ENCODE measurements at places on chromosomes 6 and 20.

GRCh38 chr6:110626442-110626841, 150.0 kb upstream of the SLC22A16 start:
- DNase-seq: no peak

- no peak for DNase-seq
These were observed 2.1 kb downstream of the BTN1A1 start for GRCh38 chr6:26502165-26502564.

DNA sequence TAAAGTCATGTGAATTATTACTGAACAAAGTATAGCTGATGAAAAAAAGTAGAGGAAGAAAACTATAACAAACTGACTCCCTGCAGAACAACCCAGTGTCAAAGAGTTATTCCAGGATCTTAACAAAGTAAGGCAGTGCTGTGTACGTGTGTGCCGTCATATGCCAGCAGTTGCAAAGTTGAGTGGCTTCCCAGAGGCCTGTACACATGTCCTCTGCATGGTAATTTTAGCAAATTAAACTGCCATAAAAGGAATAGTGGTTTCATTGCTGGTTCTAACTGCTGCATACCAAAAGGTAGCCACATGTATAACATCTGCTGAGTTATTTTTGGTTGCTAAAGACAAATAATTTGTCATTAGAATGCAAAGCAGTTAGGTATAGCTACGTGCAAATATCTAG, 44.8 kb downstream of the RIPOR2 start:
- DNase-seq: peak; percentile 53

DNA sequence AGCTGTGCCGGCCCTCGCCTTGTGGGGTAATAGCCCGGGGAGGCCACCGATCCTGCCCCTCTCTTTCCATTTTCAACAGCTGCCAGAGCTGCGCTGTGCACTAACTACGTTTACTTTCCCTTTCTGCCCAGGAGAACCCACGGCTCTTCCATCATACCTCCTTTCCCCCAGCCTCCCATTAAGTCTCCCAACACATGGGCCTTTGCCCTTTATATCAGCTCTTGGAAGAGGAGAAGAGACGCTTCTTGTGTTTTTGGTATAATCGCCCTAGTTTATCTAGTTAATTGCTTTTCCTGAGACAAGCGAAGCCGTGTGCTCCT, 637 bp downstream of the UBR2 start:
- no peak for DNase-seq

DNA sequence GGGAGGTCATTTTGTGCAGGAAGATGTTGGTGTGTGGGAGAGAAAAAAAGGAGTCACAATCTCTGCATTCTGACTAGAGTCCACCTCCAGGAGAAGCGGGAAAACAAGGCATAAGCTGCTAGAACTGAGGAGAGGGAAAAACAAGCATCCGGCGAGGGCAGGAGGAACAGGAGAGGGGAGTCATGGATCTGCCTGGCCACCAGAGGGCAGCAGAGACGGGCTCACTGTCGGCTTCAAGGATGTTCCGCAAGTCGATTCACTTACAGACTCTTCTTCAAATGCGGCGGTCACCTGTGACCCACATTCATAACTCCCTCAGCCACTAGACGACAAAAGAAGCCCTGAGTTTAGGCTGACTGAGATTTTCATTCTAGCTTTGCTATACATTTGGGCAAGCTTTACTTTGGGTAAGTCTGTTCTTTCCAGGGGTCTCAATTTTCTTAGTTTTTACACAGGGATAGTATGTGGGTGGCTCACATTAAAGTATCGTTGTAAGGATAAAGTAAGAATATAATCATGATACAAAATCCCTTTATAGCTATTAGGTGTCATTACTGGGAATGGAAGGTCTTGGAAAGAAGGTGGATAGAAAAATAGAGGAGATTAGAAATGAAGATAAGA, 6.6 kb upstream of the BTNL2 start:
- peak; percentile 86 for DNase-seq

GRCh38 chr6:106727480-106728149, 98.2 kb downstream of the QRSL1 start:
- no peak for DNase-seq

DNA sequence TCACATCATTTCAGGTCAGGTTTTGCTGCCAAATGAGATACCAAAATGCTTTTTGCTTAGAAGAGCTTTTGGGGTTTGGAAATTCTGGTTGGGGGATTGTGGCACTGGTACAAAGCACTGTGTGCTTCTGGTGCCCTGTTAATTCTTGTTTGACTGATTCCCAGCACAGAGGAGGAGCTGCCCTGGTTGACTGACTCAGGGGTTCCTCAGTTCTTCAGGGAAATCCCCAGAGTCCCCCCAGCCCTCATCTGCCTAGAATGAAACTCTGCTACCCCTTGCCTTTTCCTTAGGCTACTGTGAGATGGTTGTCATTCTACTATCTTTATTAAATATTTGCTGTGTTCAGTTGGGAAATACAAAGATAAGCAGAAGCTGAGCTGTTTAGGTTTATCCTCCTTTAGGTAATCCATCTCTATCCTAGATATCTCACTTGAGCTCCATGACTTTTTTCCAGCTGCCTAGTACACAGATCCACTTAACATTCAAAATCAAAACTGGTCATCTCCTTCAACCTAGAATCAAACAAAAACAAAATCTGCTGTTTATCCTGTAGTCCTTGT, 24.9 kb upstream of the TSPYL1 start:
- no peak for DNase-seq

DNA sequence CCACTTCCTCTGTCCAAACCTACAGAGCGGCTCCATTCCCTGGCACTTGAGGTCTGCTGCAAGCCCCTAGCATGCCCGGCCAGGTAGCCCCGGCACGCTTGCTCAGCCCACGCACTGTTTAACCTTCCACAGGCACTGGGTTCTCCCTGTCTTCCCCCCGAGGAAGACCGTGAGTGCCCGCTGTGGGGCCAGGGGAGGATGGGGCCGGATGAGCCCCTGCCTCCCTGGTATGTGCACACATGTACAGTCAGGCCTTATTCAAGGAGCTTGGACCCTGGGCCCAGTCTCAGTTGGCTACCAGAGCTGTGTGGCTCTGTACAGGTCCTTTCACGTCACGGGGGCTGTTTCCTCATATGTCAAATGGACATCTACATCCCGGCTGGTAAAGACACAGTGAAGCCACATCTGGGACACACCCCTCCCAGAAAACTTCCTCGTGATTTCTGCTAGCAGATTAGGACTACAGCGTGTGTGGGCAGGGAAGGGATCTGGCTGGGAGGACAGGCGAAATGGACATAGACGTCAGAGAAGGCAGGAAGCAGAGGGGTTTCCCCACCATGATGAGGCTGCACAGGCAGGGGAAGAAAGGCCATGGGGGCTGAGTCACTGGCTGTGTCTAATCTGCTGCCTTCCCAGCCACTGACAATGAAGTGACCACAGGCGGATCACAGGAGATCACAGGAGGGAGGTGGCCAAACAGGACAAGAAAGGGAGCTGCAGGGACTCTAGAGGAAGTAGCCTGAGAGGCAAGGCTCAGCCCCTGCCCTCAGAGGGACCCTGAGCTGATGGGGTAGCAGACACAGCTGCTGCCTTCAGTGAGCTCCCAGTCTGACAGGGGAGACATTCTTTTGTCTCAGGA, 62.9 kb downstream of the MRPL14 start:
- DNase-seq: peak; percentile 66

GRCh38 chr6:84498905-84499304, 265.5 kb downstream of the TBX18 start:
- no peak for DNase-seq

GRCh38 chr6:73893696-73894095, 197.7 kb downstream of the CD109 start:
- no peak for DNase-seq

- no peak for DNase-seq
These were observed 827.7 kb downstream of the MAFB start for GRCh38 chr20:39861381-39861780.

GRCh38 chr20:33267701-33268100, 15.3 kb upstream of the BPIFB1 start:
- DNase-seq: no peak

DNA sequence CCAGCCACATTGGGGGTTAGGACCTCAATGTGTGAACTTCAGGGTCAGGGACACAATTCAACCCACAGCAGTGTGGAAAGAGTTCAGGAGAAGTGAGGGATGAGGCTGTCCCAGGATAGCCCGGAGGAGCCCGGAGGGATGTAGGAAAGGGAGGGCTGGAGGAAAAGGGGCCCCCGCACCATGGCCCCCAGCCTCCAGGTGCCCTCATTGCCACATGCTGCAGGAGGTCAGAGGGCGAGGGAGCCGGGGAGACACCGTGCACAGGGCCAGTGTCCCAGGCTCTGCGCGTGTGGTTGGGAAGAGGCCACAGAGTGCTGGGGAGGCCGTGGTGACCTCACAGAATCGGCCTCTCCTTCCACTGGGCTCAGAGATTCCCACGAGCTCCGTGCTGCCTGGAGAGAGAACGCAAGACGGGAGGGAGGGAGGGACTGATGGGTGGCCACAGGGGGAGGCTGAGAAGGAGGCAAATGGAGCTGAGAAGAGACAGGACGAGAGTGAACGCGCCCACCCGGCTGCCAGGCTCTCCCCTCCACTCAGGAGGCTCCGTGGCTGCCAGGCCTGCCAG, 215.1 kb downstream of the DLL1 start:
- DNase-seq: no peak

DNA sequence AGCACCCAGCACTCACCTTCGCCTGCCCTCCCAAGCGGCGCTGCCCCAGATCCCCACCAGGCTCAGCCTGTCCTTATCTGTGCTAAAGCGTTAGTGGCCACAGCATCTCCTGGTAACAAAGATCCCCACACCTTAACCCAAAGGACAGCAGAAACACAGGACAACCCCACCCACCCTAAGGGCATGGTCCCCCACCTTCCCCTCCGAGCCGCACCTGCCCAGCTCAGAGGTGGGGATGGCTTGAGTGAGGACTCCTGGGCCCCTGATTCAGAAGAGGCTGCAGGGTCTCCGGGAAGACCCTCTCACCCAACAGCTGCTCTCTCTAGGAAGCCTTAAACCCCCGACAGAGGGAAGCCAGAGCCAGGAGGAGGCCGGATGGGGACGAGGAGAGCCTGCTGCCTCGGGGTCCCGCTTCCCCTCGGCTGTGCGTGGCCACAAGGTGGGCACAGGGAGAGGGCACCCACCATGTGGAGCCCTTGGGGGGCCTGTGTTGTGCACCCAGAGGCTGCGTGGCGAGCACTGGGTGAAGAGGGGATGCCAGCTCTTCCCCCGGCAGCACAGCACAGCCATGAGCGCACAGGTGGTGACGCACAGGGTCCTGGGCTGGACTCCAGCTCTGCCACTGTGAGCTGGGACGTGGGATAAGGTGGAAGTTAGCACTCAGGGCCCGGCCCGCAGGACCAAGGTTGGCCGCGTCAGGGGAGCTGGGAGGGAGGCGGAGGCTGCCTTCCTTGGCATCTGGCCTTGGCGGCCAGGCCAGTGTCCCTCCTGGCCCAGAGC, 31.9 kb upstream of the MRGBP start:
- no peak for DNase-seq

DNA sequence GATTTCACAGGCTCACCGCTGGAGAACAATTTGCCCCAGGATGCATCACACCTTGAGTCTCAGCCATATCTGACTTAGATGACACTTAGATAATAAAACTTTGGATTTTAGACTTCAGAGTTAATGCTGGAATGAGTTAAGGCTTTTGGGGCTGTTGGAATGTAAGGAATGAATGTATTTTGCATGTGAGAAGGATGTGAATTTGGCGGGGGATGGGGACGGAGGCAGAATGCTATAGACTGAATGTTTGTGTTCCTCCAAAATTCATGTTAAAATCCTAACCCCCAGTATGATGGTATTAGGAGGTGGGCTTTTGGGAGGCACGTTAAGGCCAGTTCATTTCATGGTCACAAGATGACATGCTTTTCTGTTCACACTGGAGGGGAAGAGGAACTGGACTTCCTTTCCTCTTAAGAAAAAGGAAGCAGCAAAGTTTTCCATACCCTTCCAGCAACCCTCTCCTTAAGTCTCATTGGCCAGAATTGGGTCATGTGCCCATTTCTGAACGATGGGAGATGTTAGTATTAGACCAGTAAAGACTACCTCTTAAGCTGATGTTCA, 5.8 kb upstream of the SRXN1 start:
- no peak for DNase-seq

GRCh38 chr6:19668710-19669109, 168.5 kb upstream of the ID4 start:
- DNase-seq: no peak

GRCh38 chr6:127690092-127690491, 113.1 kb downstream of the C6orf58 start:
- DNase-seq: no peak

- DNase-seq: no peak
These were observed 94.4 kb upstream of the ZNFX1 start for GRCh38 chr20:49372095-49372734.

- no peak for DNase-seq
These were observed 1164.7 kb upstream of the MAP3K7 start for GRCh38 chr6:91751526-91751925.

GRCh38 chr6:92166666-92167065, 1252.7 kb downstream of the EPHA7 start:
- DNase-seq: no peak

DNA sequence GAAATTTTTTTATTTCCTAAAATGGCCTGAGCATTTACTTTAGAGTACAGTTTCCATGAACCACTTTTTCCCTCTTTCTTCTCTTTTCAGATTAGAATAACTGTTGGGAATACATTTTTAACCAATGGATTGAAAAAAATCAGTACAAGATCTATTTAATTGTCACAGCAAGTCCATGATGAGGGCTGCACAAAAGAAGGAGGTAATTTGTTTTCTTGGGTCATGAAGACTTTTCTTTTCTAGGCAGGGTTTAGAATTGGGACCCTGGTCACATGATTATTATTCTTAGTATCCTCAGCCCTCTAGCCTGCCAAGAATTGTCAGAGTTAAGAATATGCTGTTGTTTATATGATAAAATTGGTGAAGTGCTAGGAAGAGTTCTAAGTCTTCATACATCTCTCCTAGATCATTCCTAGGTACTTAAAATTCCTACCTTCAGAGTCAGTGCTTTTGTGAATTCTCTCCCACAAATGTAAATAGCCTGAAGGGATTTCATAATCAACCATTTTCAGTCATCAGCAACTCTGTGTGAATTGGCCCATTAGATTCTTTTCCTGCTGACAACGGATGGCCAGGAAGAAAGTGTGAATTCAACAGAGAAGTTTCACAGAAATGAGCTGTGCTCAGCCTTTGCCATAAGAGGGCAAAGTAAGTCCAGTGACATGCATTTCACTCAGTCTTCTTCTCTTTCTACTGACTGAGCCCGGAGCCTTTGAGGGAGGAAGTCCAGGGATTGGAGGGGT, 32.4 kb upstream of the TPBG start:
- no peak for DNase-seq

DNA sequence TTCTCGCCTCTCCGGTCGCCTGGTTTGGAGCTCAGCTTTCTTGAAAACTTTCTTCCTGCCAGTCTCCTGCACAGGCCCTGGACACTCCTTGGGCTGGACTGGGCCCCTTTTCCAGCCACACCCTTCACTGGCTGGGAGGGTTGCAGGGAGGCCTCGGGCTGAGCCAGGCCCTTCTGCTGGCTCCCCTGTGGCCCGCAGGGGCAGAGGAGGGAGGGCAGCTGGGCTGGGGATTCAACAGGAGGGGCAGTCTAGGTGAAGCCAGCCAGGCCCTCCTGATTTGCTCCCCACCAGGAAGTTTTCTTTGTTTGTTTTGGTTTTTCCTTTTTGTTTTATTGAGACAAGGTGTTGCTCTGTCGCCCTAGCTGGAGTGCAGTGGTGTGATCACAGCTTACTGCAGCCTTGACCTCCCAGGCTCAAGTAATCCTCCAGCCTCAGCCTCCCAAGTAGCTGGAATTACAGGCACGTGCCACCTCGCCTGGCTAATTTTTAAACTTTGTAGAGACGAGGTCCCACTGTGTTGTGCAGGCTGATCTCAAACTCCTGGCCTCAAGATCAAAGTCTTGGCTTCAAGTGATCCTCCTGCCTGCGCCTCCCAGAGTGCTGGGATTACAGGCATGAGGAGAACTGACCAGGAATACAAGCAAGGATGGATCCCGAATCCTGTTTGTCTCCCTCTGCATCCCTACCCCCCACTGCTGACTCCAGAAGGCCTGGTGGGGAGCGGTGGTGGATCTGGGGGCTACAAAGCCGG, 23.5 kb upstream of the CDH22 start:
- no peak for DNase-seq

All from femur (tissue), 1 donor.